ENCODE measurements at places on chromosomes 7 and 10.

DNA sequence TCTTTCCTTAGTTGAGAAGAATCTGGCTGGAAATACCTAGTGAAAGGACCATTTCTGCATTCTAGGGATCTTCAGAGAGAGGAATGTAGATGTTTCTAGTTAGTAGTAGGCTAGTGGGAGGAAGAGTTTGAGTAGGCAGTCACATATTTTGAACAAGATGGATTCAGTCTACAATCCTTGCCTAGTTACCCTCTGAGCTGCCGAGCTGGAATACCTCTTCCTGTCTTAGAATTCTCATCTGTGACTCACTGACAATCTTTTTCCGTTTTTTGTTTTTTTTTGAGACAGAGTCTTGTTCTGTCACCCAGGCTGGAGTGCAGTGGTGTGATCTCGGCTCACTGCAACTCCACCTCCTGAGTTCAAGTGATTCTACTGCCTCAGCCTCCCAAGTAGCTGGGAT, 30.7 kb upstream of the PLPP4 start:
- no peak for DNase-seq

DNA sequence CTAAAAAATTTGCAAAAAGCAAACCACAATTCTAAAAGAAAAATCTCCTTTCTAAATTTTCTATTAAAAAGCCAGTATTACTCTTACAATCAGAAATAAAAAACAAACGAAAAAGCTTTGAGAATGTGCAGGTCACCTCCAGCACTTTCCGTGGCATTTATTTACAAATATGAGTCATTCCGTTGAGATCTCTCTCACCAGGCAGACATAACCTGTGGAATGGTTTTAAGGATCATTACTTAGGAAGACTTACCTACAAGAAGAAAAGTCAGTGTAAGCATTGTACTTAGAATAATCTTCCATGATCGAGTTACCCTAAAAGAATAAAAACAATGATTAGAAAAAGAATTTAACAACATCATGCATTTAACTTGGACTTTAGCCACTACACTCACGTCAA, 3.3 kb downstream of the SUN3 start:
- no peak for DNase-seq

DNA sequence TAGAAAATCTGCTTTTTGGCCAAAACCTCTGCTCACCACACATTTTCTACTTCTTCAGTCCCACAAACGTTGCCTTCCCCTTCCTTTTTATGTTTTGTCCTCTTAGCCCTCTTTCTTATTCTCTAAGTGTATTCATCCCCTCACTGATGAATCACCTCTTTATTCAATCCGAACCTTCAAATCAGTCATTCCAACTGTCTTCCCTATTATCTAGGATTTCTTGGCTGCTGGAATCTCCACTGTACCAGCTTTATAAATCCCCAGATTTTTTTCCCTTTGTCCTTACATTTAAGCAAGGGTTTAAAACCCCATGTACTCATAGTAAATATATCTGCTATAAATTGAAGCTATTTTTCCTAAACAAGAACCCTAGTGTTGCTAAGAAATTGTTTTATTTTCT, 176.9 kb downstream of the SEMA3A start:
- no peak for DNase-seq

DNA sequence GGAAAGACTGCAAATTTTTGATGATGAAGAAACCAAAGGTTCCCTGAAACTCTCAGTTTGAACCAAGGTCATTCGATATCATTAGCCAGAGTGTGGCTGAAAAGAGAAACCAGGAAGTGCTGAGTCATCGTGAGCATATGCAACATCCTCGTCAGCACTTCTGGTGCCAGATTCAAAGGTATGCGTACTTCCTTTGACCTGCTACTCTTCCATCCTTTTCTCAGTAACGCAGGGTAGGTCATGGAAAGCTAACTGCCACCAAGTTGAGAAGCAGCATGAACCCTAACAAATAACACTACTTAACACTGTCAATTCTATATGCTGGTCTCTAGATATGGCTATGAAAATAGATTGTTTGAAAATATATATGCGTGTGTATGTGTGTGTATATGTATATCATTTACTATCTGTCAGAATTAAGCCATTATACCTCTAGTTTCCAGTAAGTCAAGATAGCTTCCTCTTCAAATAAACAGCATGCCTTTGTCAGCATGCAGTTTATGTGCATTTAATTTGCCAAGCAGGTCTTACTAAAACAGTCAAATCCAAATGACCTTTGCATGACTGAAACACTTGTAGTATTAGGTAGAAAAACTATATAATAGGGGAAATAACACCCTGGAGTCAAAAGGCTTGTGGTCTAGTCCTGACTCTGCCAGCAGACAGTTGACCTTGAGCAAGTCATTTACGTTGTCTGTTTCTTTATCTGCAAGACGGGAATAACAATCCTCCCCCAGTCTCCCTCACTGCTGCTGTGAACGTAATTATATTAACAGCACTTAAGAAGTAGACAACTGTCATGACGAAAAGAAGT, 26.4 kb downstream of the CDK6 start:
- peak; percentile 75 for DNase-seq

DNA sequence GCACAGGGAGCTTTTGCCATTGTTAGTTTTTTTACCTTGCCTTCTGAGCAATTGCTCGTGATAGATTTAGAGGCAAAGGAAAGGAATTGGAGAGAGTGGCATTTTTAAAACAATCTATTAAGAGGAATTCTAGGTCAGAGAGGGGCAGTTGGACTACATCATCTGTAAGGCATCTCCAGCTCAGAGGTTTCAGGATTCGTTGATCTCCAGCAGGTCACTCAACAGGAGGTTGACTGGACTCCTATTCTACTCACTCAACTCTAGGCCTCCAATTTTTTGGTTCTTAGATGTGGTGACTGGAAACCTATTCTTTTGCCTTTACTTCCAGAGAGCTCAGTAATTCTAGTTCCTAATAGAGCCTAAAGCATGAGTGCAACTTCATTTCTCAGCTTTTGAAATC, 42.8 kb downstream of the TBXAS1 start:
- no peak for DNase-seq

DNA sequence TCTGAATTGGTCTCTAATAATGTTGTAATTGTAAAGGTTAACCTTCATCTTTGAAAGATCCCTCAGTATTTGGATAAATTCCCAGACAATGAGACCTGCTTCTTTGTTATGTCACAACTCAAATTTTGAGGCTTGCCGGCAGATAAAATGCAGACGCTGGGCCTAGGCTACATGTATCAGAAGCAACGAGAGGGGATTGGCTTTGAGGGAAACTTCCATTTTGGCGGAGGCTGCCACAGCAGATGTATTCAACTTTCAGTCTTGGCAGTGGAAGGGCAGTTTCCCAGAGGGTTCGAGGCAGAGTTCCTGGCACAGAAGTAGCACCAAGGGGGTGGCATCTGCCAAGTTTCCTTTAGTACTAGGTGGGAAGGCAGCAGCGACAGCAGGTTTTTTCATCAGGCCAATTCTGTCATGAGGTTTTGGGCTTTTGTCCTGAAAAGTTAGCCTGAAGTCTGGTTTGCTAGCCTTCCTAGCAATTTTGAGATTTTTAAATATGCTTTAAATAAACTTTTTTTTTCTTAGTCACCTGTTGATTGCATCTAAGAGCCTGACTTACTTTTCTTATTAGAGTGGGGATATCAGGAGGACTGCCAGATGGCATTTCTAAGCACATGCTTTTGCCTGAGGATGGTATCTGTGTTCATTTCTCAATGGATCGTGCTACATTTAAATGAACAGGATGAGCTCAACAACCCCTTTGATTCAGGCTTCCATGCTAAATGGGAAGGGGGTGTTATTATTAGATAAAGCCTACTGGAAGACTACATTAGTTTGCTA, 89.5 kb upstream of the FAM3C start:
- DNase-seq, result no peak

GRCh38 chr7:1510780-1511154, 6.6 kb upstream of the INTS1 start:
- DNase-seq, result no peak

DNA sequence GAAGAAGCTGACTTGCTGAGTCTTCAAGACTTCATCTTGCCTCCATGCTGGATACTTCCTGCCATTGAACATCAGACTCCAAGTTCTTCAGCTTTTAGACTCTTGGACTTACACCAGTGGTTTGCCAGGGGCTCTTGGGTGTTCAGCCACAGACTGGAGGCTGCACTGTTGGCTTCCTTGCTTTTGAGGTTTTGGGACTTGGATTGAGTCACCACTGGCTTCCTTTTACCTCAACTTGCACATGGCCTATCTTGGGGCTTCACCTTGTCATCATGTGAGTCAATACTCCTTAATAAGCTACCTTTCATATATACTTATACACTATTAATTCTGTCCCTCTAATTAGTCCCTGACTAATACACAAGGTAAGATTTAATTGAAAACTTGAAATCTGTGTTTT, 361.7 kb upstream of the SEMA3C start:
- no peak for DNase-seq

- DNase-seq, result no peak
These were observed 46.5 kb upstream of the GLI3 start for GRCh38 chr7:42283553-42283952.

- DNase-seq, result peak; percentile 80
These were observed 69.1 kb upstream of the MXI1 start for GRCh38 chr10:110138197-110138812.

DNA sequence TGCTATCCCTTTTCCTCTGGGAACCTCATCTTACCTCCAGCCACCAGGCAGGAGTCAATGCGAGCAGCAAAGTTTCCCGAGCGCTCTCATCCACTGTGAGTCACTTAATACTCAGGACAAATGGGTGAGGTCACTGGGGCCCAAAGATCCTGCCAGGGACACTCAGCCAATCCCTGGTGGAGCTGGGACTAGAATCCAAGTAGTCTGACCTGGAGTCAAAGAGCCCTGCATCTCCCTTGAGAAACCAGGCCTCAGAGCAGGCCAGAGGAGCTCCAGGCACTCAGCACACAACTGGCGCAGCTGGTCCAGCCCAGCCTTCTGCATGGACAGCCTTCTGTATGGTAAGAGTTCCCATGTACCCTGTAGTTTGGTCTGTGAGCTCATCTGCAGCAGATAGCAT, 142.3 kb downstream of the MAPK8 start:
- DNase-seq, result no peak

GRCh38 chr7:18936265-18936664, 181.2 kb downstream of the TWIST1 start:
- DNase-seq, result no peak

GRCh38 chr7:55230014-55230413, 135.1 kb upstream of the LANCL2 start:
- DNase-seq, result no peak

- no peak for DNase-seq
These were observed 2.8 kb downstream of the BMPR1A start for GRCh38 chr10:86759073-86759672.

DNA sequence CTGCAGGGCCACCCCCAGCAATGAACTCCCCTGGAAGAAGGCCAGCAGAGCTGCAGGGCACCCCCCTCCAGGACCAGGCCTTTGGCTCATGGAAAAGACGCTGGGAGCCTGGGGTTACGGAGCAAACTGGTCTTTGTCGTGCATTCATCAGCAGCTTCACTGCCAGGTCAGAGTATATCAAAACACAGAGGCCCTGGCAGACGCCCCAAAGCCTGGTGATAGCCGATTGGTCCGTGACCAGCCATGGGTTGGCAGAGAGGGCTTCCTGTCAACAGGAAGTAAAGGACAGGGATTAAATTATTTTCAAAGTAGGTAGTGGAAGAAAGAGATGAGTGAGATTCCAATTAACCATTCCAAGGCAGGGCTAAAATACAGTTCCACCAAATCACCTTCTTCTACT, 9.0 kb downstream of the PRKAG2 start:
- DNase-seq, result no peak

DNA sequence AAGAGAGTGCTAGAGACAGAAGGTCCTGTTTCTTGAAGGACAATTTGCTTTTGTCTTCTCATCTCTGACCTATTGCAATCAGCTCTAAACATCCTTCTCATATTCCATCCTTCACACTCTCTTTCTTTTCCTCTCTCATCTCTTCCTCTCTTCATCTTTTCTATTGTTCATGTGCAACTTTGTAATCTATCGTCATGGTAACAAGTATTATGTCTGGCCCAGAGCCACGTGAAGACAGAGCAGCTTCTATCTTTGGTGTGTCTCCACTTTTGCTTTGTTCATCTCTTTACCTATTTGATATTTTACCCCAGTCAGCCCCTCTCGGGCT, 104.9 kb upstream of the ABCB5 start:
- no peak for DNase-seq

- DNase-seq, result no peak
These were observed 157.9 kb upstream of the GRM3 start for GRCh38 chr7:86485827-86486226.

DNA sequence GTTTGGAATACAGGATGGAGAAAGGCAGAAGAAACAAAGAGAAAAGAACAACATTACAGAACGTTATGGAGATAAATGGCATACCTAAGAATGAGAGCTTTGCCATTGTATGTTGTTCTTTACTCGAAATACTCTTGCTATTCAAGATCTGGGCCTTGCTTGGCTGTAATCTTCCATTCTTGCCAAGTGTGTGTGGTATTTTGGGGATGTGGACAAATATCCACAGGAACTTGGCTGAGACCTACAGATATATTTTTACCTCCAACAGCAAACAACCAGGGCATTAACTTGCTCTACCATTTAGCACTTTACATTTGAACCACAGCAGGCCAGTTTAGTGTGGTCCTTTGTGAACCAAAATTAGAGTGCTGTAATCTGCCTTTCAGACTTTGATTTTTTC, 76.3 kb downstream of the DKK1 start:
- DNase-seq, result no peak

DNA sequence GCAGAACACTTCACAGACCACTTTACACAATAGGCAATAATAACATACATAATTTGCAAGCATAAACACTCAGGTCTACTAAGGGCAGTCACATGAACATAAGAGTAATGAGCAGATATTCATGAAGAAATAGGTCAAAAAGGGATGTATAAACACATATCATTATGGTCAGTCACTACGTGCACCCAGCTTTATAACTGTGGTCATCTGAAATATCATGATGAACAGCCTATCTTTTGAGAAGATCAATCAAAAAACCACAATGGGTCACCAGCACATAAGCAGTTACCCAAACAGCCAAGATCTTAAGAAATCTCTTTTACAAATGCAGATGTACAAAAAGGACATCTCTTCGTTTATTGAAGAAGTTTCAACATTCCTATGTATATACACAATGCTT, 35.5 kb upstream of the DRGX start:
- DNase-seq, result no peak

GRCh38 chr10:44922021-44922420, 10.9 kb downstream of the TMEM72 start:
- no peak for DNase-seq

- no peak for DNase-seq
These were observed 312.0 kb upstream of the FZD1 start for GRCh38 chr7:90951986-90952954.

GRCh38 chr7:360454-361100, 70.6 kb downstream of the FOXL3 start:
- no peak for DNase-seq

- DNase-seq, result no peak
These were observed 203.3 kb downstream of the BAMBI start for GRCh38 chr10:28880683-28880950.

- no peak for DNase-seq
These were observed 24.4 kb downstream of the CPED1 start for GRCh38 chr7:121012919-121013318.

DNA sequence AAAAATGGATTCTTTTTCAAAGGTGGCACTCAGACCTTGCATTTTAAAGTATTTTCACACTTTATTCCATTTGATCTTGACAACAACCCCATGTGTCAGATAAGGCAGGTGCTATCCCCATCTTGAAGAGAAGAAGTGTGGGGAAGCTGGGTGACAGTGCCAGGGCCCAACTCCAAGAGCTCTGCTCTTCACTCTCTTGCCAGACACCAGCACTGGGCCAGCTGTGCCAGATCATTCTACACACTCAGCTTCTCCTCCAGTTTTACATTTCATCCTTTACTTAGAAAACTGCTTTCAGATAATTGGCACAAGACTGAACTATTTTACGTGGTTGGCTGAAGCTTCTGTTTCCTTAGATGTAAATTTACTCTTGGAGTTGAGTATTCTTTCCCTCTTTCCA, 64.4 kb downstream of the ENO4 start:
- DNase-seq, result no peak
